ENCODE measurements at places on chromosomes 2 and 18.

GRCh38 chr2:220163486-220163885, 536.1 kb downstream of the SLC4A3 start:
- DNase-seq, result no peak

GRCh38 chr18:13371689-13372418, 153.3 kb downstream of the LDLRAD4 start:
- DNase-seq, result no peak

DNA sequence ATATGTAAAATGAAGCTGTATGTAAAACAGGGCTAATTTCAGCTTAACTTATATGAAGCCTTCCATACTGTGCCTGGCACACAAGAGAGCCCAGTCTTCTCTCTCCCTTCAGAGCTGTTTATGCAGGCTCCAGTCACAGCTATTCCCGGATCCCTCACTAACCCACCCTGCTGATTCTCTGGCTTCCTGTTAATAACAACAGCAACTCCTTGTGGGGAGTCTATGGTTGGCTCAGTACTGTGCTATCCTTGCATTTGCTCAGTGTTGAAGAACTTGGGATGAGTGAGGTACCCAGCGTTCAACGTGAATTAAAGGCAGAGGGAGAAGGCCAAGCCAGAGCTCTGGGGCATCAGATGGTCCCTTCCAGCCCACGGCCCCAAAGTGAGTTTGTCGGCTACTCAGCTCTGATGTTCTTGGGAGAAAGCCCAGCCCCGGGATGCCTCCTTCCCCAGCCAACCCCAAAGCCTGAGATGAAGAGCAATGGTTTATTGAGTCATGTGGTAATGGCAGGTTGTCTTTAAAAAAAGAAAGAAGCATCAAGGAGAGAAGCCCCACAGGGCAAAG, 43.2 kb downstream of the PSD4 start:
- DNase-seq, result no peak

DNA sequence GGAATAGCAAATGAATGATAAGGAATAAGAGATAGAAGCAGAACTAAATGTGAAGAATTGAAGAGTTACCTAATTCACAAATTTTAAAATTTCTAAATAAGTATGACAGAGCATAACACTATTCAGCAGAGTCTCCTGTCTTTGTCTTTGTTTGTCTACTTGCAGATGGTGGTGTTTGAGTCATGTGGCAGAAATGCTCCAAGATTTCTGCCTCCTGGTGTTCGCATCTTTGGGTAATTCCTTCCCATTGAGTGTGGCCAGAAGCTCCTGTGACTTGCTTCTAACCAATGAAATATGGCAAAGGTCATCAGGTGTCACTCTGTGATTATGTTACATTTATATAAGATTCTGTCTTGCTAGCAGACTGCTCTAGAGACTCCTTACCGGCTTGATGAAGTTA, 45.6 kb upstream of the GALNT3 start:
- no peak for DNase-seq

DNA sequence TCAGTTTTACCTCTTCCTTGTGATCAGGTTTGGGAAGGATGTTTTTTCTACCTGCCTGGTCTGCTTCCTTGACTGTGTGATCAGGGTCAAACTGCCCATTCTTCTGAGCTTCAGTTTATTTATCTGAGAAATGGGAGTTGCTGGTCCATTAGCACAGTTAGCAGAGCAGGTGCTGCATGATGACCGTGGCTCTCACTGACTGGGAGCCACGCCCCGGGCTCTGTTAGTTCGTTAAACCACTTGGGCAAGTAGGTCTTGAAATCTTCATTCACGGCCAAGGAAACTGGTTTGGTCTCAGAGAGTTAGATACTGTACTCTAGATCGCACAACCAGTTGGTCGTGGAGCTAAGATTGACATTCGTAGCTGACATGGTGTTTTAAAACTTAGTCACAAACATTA, 41.7 kb downstream of the INPP5D start:
- no peak for DNase-seq

- DNase-seq, result no peak
Measured at GRCh38 chr18:32714571-32715148, 58.2 kb downstream of the KLHL14 start.

GRCh38 chr2:240559286-240559685, 871 bp upstream of the DUSP28 start:
- DNase-seq, result no peak
